Caudate nucleus (tissue), 63 donors: ENCODE measurements at places on chromosomes 4 and X.

GRCh38 chr4:139913398-139913990 lies 240.5 kb downstream of the MAML3 start:
- DNase-seq = no peak

DNA sequence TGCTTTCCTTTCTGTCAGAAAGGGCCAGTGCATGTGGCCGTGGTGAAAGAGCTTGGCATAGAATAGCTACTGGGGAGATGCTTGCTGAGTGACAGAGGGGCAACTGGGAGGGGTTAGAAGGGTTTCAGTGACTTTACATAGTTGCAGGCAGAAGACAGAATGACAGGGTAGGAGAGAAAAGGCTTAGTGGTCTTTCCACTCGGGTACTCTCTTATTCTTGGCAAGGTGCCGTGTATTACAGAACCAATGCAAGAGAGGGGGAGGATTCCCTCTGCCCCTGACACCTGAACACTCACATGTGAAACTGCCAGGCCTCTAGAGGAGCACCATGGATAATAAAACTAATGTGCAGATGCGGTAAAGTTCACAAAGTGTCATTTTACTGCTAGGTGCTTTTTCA lies 228.2 kb downstream of the MGST2 start:
- DNase-seq = no peak

GRCh38 chr4:154189346-154189745 lies 302.3 kb downstream of the DCHS2 start:
- DNase-seq = no peak

GRCh38 chr4:165016971-165017370 lies 14.8 kb upstream of the TRIM60 start:
- no peak for DNase-seq

GRCh38 chr4:27024805-27025204 lies 164.2 kb downstream of the STIM2 start:
- DNase-seq = no peak

GRCh38 chr4:188960411-188961093 lies 821.3 kb downstream of the TRIML1 start:
- DNase-seq = no peak

GRCh38 chr4:1082215-1083182 lies 30.9 kb downstream of the RNF212 start:
- no peak for DNase-seq

GRCh38 chr4:141246243-141246642 lies 25.5 kb downstream of the ZNF330 start:
- no peak for DNase-seq

GRCh38 chr4:122010610-122011009 lies 58.8 kb upstream of the TRPC3 start:
- no peak for DNase-seq

DNA sequence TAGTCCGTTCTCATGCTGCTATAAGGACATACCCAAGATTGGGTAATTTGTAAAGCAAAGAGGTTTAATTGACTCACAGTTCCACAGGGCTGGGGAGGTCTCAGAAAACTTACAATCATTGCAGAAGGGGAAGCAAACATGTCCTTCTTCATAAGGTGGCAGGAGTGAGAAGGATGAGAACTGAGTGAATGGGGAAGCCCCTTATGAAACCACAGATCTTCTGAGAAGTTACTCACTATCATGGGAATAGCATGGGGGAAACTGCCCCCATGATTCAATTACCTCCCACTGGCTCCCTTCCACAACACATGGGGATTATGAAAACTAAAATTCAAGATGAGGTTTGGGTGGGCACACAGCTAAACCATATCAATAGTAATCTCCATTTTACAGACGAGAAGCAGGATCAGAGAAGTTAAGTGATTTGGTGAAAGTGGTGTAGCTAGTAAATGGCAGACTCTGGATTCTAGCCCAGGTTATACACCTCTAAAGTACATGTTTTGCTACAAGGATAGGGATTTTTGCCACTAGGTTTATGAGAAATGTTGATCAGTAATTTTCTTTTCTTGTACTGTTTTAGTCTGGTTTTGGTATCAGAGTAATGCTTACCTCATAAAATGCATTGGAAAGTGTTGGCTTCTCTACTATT lies 47.3 kb upstream of the C1GALT1C1 start:
- no peak for DNase-seq

- no peak for DNase-seq
Observed at GRCh38 chr4:3321295-3321889, 28.6 kb downstream of the RGS12 start.

DNA sequence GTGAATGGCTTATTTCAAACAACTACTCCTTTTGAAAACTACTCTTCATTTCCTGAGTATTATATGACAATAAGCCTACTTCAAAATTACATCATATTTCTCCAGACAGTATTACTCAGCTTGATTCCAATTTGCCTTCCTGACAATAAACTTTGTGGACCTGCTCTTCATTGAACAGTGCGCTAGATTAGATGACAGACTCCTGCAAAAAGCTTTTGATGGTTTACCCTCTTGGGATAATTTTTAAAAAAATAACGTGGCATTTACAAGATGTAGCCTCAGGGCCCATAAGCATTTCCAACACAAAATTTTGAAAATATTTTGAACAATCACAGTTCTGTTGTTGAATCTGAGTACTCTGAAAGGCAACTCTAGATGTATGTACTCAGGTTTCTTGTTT lies 25.9 kb downstream of the MGAT4D start:
- DNase-seq = no peak

DNA sequence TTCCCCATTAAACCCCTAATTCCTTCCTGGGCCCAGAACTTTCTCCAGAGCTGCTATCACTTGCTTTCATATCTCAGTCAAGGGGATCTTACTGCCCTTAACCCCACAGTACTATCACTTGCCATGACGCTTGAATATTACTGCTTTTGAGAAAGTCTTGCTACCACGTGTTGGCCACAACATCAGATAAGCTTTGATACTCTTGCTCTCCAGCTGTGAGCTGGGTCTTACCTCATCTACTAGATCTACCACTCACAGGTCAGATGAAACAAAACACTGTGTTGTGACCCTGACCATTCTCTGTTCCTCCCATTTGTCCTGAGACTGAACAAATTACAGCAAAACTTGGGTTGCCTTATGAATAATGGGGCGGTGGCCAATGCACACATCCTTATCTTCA lies 12.1 kb upstream of the TAPT1 start:
- no peak for DNase-seq

DNA sequence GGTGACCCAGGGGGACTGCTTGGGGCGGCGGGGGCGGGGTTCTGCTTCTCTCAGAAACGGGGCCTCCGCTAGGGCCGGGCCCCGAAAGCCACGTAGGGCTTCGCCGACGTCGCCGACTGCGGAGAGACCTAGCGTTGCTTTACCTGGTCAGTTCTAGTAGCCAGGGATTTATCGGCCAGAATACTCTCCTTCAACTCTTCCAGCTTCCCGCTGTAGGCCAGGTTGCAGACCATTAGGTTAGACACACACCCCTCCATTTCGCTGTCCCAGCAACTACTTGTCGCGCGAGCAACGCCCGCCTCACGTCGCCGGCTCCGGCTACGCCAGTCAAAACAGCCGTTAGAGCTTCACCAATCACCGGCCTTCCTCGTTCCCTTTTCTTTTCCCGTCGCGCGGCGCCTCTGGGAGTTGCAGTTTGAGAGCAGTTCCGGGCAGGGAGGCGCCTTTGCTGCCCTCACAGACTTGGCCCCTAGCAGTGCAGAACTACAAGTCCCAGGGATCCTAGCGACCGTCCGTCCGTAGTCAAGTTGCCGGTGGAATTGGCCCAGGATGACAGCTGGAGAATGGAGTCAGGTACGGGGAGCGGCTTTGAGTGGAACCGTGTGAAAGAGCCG lies at the start of the genes ATG4A and PSMD10:
ATG4A (plus strand) TSS at position 515 of the 614 bp plus-strand sequence; CDS start at position 564, 49 bp downstream.
PSMD10 (minus strand) TSS at position 279 of the 614 bp plus-strand sequence; CDS start at position 257, 22 bp downstream.
- DNase-seq = peak; percentile 69

- no peak for DNase-seq
Observed at GRCh38 chr4:3212391-3213105, 36.4 kb upstream of the MSANTD1 start.

DNA sequence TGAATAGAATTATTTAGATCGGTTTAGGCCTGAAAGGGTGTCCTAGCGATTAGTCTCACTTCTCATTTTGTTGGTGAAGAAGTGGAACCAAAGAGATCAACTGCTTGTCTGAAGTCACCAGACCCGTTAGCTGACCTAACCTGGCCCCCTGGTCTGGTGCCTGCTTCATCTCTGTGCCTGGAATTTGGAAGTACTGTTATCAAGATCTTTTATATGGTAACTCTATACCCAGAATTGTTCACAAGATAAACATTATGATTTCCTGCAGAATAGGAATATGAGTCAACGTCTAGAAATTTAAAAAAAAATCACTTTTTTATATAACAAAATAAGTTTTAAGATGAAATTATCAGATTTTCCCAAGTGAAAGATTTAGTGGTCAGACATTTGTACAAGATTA lies 37.2 kb downstream of the LRP2BP start:
- no peak for DNase-seq

- no peak for DNase-seq
Observed at GRCh38 chr4:35461931-35462659, 782.2 kb downstream of the ARAP2 start.

- DNase-seq = no peak
Observed at GRCh38 chr4:151152028-151152427, 52.6 kb downstream of the RPS3A start.

GRCh38 chr4:85953651-85954018 lies 406.2 kb downstream of the MAPK10 start:
- no peak for DNase-seq

DNA sequence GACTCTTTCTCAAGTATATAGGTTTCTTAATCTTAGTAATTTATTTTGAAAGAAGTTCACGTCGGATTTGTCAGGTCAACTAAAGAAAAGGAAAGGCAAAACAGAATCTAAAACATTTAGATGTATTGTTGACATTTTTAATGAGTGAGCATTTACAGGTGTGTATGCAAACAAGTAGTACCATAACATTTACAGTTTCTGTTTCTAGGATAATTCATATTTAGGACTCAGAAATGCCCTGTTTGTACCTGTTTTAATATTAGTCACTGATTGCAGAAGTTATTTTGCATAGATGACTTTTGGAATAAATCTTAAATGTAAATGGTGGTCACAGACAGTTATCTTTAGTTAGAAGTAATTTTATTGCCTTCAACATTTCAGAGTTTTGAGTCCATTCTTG lies 151.3 kb upstream of the NUDT6 start:
- no peak for DNase-seq

GRCh38 chrX:115147220-115147619 lies 42.0 kb upstream of the RBMXL3 start:
- DNase-seq = no peak

- no peak for DNase-seq
Observed at GRCh38 chr4:6986072-6986780, 56.9 kb upstream of the TADA2B start.

- DNase-seq = no peak
Observed at GRCh38 chr4:27245216-27245615, 384.6 kb downstream of the STIM2 start.

DNA sequence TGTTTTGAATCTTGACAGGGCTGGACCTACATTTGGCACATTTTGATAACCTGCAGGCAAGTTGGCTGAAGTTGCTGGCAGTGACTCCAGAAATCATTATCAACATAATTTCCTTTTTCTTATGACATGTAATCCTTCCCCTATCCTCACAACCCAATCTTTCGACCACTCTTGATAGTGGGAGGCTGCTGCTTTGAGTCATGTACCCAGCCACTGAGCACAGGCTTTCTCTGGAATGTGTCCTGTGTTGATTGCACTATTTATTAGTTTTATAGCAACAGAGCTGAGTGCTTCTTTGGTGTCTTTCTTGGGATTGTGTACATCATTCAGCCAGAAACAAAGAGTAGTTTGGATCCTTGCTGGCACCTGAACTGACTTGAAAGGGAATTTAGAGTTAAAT lies 183.1 kb upstream of the LEF1 start:
- no peak for DNase-seq

- DNase-seq = no peak
Observed at GRCh38 chrX:69317721-69318120, 152.5 kb upstream of the PJA1 start.

DNA sequence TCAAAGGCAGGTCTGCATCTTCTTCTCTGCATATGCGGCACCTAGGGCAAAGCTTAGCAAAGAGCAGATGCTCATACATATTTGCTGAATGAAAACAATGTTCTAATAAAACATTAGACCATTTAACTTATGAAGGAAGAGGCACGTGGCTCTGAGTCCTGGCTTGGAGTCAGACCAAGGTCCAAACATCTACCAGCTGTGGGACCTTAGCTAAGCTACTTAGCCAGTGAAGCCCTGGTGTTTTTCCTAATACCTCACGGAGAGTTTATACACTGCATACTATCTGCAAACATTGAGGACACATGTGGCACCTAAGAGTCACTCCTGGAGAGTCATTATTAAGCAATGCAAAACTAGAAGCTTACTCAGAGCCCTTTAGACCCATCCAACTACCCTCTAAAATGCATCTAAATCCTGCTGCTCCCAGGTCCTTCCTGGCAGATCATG lies 9.0 kb downstream of the PDGFC start:
- no peak for DNase-seq

DNA sequence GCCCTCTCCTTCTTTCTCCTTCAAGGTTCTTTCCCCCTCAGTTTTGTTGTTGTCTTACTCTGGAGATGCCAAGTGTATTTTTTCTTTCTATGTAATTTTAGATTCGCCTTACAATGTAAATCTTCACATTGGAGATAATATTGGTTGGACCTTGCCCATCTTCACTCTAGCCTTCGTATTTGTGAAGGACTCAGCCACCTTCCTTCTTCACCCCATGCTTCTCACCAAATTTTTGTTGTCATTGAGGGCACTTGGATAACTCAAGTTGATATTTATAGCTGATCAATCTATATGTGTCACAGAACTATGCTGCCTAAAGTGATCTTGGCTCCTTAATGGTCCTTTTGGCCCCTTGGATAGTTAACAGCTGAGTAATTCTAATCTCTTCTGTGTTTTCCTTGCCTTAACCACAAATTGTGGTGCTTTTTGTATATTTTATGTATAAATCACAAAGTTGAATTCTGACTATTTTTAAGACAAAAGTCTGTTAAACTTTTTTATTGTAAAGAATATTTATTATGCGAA lies 6.5 kb downstream of the SPRY1 start:
- DNase-seq = no peak

GRCh38 chr4:174946246-174946645 lies 28.1 kb downstream of the ADAM29 start:
- no peak for DNase-seq

GRCh38 chr4:145619639-145619996 lies 433 bp downstream of the MMAA start:
- no peak for DNase-seq

GRCh38 chr4:12958436-12958835 lies 525.7 kb downstream of the RAB28 start:
- no peak for DNase-seq

GRCh38 chr4:98517218-98518021 lies 141.0 kb downstream of the TSPAN5 start:
- no peak for DNase-seq

GRCh38 chrX:51024106-51024696 lies 113.7 kb downstream of the BMP15 start:
- no peak for DNase-seq
